ENCODE measurements at places on chromosomes 1 and 21. TPM values are rescaled to one million over a fixed set of nuclear protein-coding genes. Genes with fewer than 3 reads are reported as not detected.

NHLH2 gene
- not detected for total RNA-seq

SLC25A34 gene
- 1.5 TPM for total RNA-seq

PDC gene
- not detected for total RNA-seq

KCNJ15 gene
- total RNA-seq: 47.1 TPM

CRNN gene
- not detected for total RNA-seq

IRF6 gene
- total RNA-seq: 19.0 TPM

C1orf87 gene
- total RNA-seq: 5.1 TPM

ESRRG gene
- 0.23 TPM for total RNA-seq

PEX11B gene
- total RNA-seq: 26.6 TPM

ZNF683 gene
- 0.30 TPM for total RNA-seq

C1orf141 gene
- total RNA-seq: 0.61 TPM

SLC6A9 gene
- 17.1 TPM for total RNA-seq

RNF186 gene
- not detected for total RNA-seq

GJB5 gene
- 0.89 TPM for total RNA-seq

LUZP1 gene
- total RNA-seq: 20.1 TPM

OVAAL gene
- total RNA-seq: not detected

KLHDC8A gene
- total RNA-seq: not detected

ELAVL4 gene
- total RNA-seq: not detected

CHIA gene
- not detected for total RNA-seq

SYPL2 gene
- 0.30 TPM for total RNA-seq

LENEP gene
- not detected for total RNA-seq

KRTAP27-1 gene
- total RNA-seq: not detected

NBPF4 gene
- not detected for total RNA-seq

NUP210L gene
- not detected for total RNA-seq

RHD gene
- not detected for total RNA-seq

OR2M3 gene
- not detected for total RNA-seq

RABGGTB gene
- total RNA-seq: 62.8 TPM

TTLL7 gene
- total RNA-seq: 28.3 TPM

EPHA10 gene
- not detected for total RNA-seq

LAPTM5 gene
- 173 TPM for total RNA-seq

TNFSF4 gene
- total RNA-seq: 0.55 TPM

EXTL1 gene
- not detected for total RNA-seq
